Endothelial cell (in vitro differentiated cells): ENCODE measurements at places on chromosomes 1 and 21. TPM values are rescaled to one million over a fixed set of nuclear protein-coding genes. Genes with fewer than 3 reads are reported as not detected.
A peak's percentile ranks its signal among the peaks of the same experiment; 100 is the strongest.

DNA sequence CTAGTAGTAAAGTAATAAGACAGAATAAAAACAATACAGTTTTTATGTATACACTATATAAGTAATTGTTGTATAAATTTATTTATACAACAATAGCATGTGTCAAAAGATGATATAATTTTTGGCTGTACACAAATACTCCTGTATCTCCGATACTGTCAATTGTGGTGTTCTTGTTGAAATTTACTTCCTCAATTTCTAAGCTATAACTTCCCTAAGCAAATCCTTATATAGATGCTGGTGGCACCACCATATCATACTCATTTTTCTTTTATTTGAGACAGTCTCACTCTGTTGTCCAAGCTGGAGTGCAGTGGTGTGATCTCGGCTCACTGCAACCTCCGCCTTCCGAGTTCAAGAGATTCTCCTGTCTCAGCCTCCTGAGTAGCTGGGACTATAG is 141.0 kb upstream of the HP1BP3 start:
- H3K27ac ChIP-seq: no peak overlapping the region
- H3K36me3 ChIP-seq: peaks cover 6% of the 10 kb centered on the region
- peaks cover 6% of the 10 kb centered on the region for H3K27me3 ChIP-seq
- DNase-seq: no peak

OR2L5 gene
- not detected for total RNA-seq

ISG15 gene
- 33.3 TPM for total RNA-seq

DNA sequence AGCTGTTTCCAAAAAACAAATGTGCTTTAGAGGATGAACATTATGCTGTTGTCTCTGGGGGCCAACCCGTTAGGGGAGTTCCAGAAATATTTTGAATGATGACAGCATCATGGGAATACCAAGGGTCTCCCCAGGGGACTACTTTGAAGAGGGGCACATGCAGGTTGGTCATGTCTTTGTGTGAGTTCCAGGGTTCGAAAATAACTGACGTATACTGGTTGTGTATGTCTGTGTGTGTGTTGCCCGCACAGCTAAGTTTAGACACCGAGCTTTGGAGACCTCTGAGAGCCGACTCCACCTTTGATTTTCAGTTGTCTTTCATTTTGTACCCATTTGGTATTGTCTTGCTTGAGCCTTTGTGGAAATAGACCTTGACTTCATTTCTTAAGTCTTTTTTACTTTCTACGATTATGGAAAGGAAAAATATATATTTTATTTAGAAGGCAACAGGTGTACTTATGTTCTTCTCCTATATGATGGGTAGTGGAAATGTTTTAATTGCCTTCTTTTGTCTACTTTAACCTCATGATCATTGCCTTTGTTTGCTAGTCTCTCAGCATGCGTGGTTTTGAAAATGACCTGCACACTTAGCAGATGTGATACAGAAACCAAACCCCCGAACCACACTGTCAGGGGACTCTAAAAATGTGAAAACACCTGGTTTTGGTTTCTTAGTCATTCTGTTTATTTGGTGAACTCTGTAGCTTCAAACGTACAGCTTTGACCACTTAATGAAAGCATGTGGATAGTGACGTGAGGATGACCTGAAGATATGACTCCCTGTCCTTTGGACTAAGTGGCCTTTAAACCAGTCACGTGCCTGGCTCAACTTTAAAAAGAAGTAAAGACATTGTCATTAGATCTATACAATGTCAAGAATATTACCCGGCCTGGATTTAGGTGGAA is 56.5 kb downstream of the GALNT2 start:
- no peak for DNase-seq
- peaks cover 4% of the 10 kb centered on the region for H3K27me3 ChIP-seq

GRCh38 chr21:39000496-39000895 is 182.8 kb downstream of the PSMG1 start:
- H3K36me3 ChIP-seq: no peaks in the 10 kb centered on the region
- H3K27ac ChIP-seq: peak overlapping the region; percentile 97
- no peak overlapping the region for H3K4me3 ChIP-seq
- peaks cover 60% of the 10 kb centered on the region for H3K4me1 ChIP-seq

FCRL2 gene
- not detected for total RNA-seq

DNA sequence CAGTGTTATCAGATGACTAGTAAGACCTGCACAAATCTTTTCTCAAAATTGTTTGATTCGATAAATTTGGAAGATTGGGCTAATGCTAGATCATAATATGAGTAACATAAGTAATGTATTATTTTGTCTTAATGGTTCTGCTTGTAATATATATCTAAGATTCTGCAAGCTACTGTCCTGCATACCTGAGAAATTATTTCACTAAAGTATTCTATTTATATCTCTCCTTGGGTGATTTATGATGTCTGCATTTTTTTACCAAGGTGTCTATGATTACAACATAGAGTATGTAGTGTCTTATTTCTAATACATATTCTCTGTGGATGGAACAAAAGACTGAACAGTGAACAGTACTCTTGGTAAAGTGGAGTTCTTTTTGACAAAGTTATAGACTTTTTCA is 166.6 kb downstream of the CLEC20A start:
- H3K27ac ChIP-seq: no peak overlapping the region
- no peaks in the 10 kb centered on the region for H3K27me3 ChIP-seq
- H3K36me3 ChIP-seq: no peaks in the 10 kb centered on the region
- peaks cover 7% of the 10 kb centered on the region for H3K4me1 ChIP-seq

TFB2M gene
- 9.5 TPM for total RNA-seq

DNA sequence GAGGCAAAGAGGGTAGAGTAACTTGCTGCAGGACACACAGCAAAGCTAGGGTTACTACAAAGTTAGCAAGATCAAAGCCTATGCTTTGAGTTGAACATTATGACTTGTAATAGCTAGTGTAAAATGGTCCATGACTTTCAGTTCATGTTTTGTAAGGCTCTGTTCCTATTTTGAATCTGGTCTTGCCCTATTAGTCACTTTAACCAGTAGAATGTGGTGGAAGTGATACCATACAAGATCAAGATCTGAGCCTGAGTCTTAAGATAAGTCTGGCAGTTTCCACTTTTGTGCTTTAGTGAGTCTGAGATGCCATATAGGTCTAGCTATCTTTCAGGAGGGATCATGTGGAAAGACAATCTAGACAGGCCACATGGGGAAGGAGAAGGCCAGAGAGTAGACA is 282.1 kb upstream of the BRINP3 start:
- no peak for DNase-seq
- no peaks in the 10 kb centered on the region for H3K36me3 ChIP-seq
- no peak overlapping the region for H3K4me3 ChIP-seq
- H3K4me1 ChIP-seq: no peaks in the 10 kb centered on the region
- no peak overlapping the region for H3K27ac ChIP-seq

GRCh38 chr1:118147522-118147921 is 37.5 kb downstream of the SPAG17 start:
- H3K36me3 ChIP-seq: no peaks in the 10 kb centered on the region
- H3K27me3 ChIP-seq: no peaks in the 10 kb centered on the region
- H3K4me1 ChIP-seq: no peaks in the 10 kb centered on the region
- no peak for DNase-seq
- H3K4me3 ChIP-seq: no peak overlapping the region

FAM151A gene
- total RNA-seq: not detected

DNA sequence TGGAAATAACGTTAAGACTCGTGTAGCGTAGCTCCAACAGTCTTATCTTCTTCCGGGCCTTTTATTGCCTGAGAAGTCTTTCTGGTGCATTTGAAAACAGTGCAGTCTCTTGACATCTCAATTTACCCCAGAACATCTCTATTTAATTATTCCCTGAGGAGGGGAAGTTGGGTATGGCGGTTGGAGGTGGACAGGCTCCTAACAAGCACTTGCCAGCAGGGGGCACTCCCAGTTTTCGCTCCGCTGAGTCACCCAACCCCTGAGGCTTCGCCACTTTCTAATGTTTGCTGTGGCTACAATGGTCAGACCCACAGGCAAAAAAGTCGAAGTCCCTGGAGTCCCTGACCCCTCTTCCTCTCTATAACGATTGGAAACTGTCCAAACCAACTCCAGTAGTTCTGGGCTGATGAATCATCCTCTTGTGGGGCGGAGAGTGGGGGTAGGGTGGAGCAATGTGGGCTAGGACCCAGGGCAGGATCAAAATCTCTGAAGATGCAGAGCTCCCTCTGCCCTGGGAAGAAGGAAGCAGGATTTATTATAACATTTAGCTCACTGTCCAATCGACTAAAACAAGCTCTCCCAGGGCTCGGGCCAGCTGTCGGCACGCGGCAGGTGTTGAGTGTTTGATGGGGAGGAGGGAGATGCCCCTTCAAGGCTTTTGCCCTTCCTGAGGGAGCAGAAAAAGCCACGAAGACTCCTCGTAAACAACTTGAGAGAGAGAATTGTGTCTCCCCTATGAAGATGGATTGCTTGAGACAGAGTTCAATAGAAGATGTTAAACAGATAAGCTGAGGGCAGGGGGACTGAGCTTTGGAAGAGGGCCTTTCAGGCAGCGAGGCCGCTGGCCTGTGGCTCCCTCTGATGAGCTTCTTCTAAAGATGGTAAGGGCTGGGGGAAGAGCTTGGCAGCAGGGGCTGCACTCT is 85.7 kb downstream of the BRINP2 start:
- no peaks in the 10 kb centered on the region for H3K36me3 ChIP-seq
- peaks cover 5% of the 10 kb centered on the region for H3K27me3 ChIP-seq
- DNase-seq: peak; percentile 75
- H3K4me3 ChIP-seq: no peak overlapping the region

DNA sequence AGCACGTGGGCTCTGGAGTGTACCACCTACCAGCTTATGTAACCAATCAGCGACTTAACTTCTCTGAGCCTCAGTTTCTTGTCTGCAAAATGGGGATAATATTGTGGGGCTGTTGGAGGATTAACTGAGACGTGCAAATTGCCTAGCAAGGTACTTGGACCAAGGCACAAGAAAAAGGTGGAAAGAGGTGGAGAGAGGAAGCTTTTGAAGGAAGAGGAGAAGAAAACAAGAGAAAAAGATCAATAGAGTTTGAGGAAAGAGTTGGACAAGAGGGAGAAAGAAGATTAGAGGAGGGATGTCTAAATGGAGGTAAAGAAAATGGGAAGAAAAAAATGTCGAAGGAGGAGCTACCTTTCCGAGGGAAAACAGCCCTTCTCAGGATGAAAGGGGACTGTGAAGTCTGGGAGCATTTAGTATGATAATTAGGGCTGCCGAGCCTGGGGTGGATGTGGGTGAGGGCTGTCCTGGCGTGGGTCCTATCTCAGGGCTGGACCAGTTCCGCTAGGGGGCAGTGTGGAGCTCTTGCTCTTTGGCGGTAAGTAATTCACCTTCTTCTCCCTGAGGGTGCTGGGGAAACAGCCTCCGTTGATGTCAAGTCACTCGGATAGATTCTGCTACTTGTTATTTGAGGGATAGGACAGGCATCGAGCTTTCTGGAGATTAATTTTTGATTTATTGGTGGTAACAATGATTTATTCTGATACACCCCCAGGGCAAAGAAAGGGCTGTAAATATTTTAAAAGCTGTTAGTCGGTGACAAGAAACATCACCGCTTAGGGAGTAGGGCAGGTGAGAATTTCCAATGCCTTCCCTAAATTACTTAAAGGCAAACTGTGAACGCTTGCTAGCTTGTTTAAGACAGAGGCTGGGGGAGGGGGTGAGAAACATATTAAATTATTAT is 79.0 kb upstream of the NFASC start:
- DNase-seq: peak; percentile 69
- H3K4me3 ChIP-seq: no peak overlapping the region
- H3K27ac ChIP-seq: no peak overlapping the region
- H3K4me1 ChIP-seq: peaks cover 40% of the 10 kb centered on the region
- no peaks in the 10 kb centered on the region for H3K36me3 ChIP-seq

UBE2U gene
- total RNA-seq: not detected

ADIPOR1 gene
- 52.9 TPM for total RNA-seq

NUDC gene
- 60.8 TPM for total RNA-seq

DNA sequence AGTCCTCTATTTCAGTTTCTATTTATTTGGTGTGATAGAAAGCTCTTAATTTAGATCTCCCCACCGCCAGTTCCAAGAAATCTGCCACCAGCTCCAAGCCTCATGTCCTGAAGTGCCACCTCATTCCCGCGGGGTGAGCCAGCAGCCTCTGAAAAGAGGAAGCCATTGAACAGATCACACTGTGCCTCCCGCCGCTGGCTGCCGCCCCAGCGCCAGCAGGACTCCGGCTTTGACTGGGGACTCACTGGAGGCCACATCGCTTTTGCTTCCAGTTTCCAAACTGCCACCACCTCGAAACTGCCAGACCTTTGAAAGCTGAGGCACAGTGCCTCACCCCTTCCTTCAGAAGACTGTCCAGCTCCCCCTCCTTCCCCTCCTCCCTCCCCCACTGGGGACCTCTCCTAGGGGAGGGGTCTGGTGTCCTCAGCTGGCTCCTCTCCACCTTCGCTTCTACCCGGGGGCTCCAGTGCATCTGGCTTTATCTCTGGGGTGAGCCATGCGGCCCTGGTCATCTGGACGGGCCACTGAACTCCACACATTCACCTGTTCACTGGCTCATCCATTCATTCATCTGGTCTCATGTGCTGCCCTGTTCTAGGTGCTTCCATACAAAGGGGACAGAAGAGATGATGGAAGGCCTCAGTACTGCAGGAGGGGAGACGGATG is 58.9 kb downstream of the VPS26C start:
- H3K4me1 ChIP-seq: peaks cover 13% of the 10 kb centered on the region
- DNase-seq: no peak
- H3K27me3 ChIP-seq: peaks cover 5% of the 10 kb centered on the region
- H3K36me3 ChIP-seq: peaks cover 31% of the 10 kb centered on the region

GRCh38 chr1:83997631-83998030 is 1.3 kb downstream of the TTLL7 start:
- peaks cover 7% of the 10 kb centered on the region for H3K4me1 ChIP-seq
- no peaks in the 10 kb centered on the region for H3K27me3 ChIP-seq
- H3K4me3 ChIP-seq: no peak overlapping the region
- H3K27ac ChIP-seq: no peak overlapping the region
- no peaks in the 10 kb centered on the region for H3K36me3 ChIP-seq

DNA sequence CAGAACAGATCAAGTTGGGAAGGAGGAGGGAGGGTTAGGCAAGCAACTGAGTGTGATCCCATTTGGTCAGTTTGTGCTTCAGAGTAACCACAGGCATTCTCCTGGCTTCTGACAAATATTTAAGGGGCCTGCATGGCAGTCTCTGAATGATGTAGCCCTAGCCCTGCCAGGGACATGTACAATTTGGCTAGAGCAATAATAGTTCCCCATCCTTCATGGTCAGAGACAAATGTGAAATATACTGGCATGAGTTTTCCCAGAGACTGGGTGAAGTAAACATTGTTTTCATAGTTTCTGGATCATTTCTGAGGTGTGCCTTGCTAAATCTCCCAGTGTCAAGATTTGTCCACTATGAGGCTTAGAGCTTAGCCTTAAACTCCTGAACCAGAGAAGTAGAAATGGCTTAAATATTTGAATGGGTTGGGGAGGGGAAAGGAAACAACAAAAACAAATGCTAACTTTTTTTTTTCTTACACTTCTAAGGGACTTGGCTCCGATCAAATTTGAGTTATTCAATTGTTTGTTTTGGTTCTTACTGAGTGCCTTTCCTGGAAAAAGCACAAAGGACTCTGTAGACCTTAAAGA is 42.0 kb upstream of the UBE2U start:
- H3K4me3 ChIP-seq: no peak overlapping the region
- H3K36me3 ChIP-seq: no peaks in the 10 kb centered on the region
- H3K27me3 ChIP-seq: no peaks in the 10 kb centered on the region
- H3K27ac ChIP-seq: no peak overlapping the region
- peaks cover 19% of the 10 kb centered on the region for H3K4me1 ChIP-seq

- H3K36me3 ChIP-seq: no peaks in the 10 kb centered on the region
- peaks cover 2% of the 10 kb centered on the region for H3K27me3 ChIP-seq
Observed at GRCh38 chr1:66532214-66532613, 1.7 kb upstream of the SGIP1 start.
